ENCODE measurements at places on chromosomes 2 and 18.

- no peak for DNase-seq
Observed at GRCh38 chr2:164055623-164056022, 319.8 kb upstream of the FIGN start.

DNA sequence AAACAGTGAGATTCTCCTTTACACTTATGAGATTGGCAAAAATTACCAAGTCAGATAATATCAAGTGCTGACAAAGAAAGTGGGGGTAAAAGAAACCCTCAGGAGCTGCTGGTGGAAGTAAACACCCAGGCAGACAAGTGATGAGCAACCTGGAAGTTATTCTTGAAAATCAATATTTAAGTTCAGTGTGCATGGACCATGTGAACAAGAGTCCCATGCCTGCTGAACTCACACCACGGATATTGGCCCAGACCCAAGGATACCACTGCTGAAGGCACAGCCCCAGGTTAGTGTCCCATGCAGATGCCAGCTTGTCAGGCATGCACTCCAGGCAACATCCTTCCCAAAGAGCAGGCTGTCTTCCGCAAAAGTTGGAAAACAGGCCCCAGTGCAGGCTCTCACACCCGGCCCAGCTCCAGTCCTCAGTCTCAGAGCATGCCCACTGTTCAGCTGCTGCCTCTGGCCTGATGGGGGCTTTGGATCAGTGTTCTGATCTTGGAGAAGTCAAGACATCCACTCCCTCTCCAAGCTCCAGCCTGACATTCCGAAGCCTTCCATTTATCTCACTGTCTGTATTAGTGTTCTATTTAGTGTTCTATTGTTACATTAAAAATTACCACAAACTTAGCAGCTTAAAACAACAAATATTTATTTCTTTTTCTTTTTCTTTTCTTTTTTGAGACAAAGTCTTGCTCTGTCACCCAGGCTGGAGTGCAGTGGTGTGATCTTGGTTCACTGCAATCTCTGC, 70.0 kb downstream of the HS1BP3 start:
- DNase-seq = no peak

GRCh38 chr18:2513616-2514015, 57.7 kb downstream of the METTL4 start:
- DNase-seq = no peak

GRCh38 chr2:28620801-28621171, 124.9 kb downstream of the PLB1 start:
- no peak for DNase-seq

GRCh38 chr18:42564761-42565160, 550.7 kb downstream of the RIT2 start:
- DNase-seq = no peak
